Caco-2 (cell line): ENCODE measurements at places on chromosomes 16 and 17.

GRCh38 chr17:1186923-1187771 lies 7.4 kb upstream of the ABR start:
- DNase-seq, result peak; percentile 91

DNA sequence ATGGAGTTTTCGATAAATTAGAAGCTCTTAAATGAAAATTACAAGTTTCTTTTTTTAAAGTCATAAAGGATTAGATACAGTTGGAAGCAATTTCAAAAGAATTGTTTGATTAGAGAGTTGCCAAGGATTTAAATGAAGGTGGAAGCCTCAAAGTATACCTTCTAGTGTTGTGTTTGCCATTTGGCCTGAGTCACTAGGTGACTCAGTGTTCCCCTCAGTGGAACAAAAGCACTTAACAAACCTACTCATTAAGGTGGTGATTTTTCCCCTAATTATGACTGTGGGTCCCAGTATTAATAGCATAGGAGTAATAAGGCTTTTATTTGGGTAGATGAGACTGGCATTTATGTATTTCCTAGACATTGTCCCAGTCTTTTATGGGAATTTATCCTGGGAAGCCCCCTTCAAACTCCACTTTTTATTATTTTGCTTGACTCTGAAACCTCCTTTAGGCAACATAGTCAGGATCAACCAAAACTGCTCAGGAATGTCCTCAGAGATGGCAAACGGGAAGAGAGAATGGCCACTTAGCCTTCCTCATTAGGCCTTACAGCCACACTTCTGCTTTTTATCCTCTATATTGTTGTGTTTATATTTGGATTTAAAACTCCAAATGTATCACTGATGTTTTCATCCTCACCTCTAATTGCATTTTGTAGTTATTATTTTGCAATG lies 161.0 kb downstream of the FTO start:
- DNase-seq, result no peak

DNA sequence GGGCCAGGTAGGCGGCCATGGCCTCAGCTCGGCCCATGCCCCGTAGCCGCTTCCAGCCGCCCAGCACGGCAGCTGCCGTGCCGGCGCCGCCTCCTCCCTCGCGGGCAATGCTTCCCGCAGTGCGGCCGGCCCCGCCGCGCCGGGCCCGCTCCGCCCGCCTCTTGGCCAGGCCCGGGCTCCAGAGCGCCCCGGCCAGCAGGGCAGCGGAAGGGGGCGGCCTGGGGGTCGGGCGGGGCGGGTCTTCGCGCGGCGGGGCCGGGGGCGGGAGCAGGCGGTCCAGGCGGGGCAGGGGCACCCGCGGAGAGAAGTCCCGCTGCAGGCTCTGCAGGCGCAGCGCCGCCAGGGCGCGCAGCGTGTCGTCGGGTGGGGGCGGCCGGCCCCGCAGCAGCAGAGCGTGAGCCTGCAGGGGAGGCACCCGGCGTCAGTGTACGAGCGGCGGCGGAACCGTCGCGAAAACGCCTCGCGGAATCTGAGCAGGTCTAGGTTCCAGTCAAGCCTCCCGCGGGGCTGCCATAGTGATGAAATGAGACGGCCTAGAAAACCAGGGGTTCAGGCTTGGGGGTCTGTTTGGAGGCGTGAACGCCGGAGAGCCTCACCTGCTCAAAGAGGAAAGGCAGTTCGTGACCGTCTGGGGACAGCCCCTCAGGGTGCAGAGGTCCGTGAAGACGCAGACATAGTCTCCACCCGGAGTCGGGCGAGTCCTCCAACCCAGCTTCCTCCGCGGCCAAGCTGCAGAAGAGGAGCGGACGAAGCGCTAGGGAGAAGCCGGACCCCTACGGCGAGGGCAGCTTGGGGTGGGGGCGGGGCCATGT lies 6.6 kb downstream of the PLEKHH3 start:
- no peak for DNase-seq

DNA sequence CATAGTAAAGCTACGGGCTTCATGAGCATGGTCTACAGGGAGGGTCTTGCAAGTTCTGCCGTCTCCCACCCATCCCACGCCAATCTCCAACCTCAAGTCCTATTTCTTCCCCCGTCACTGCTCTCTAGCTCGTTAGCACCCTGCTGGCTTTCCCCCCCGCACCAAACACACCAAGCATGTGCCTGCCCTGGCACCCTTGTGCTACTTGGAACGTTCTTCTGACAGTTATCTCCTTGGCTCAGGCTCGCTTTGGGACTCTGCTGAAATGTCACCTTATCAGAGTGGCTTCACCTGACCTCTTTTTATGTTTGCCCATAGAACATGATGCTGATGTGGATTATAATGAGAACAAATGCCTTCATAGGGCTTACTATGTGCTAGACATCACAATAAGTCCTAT lies 21.9 kb downstream of the GLYR1 start:
- DNase-seq, result no peak

DNA sequence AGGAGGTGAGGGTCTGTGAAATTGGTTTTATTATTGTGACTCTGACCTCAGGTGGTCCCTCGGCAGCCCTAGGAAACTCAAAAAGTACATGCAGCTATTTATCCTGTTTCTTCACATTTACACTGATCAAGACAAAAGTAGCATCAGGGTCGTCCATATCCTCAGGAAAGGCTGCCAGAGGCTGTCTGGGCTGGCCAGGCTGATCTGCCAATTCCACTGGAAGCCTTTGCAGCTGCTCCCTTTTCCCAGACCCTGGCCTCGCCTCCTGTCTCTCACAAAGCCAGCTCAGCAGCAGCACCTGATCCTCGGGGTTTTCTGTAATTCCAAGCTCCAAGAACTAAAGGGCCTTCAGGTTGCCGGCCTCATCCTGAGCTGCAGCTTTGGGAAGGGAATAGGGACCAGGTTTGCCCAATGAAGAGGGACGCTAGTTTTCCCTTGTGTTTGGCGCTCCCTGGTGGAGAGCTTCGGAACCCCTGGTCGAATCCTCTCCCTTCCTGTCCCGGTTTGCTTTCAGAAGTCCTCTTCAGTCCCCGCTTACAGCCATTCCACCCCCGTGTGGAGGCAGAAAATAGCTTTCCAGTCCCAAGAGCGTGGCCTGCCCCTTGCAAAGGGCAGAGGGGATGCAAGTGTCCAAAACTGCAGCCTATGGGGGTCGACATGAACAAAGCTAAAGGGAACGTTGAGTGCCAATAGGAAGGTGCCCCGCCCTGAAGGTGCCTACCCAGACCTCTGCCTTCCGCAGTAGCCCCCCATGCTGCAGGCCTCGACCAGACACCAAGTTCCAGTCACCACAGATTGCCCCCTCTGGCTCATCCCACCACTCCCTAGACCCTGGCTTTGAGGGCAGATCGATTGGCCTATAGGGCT lies 13.4 kb downstream of the MFSD6L start:
- peak; percentile 75 for DNase-seq

- DNase-seq, result no peak
Measured at GRCh38 chr16:81711657-81712319, 67.3 kb upstream of the PLCG2 start.

- DNase-seq, result no peak
Measured at GRCh38 chr16:79276501-79276900, 324.0 kb downstream of the MAF start.

DNA sequence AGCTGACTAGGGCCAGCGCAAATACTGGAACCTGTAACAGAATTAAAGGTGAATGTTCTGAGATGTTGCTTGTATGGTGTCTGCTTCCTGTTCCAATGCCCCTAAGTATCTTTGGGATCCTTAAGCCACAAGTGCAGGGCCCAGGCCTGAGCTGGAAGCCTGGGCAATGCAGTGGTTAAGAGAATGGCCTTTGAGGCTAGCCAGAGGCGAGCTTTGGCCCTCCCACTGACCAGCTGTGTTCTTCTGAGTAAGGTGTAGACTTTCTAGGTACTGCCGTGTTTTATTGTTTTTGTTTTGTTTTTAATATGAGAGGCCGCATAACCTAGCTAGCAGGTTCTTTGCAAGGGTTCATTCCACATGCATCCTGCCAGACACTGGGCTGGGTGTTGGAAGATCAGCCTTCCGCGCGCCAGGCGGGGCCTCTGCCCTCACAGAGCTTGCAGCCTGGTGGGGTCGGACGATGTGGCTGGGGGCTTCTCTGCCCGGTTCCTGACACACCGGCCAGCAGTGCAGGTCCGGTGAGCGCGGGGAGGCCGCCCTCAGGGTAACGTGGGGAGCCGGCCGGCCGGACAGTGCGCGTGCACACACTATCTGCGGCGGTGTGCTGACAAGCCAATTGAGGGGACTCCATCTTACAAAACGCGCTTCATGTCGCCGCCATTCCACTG lies 551 bp upstream of the MLX start:
- no peak for DNase-seq

- no peak for DNase-seq
Measured at GRCh38 chr16:23357761-23358290, 55.7 kb downstream of the SCNN1B start.

DNA sequence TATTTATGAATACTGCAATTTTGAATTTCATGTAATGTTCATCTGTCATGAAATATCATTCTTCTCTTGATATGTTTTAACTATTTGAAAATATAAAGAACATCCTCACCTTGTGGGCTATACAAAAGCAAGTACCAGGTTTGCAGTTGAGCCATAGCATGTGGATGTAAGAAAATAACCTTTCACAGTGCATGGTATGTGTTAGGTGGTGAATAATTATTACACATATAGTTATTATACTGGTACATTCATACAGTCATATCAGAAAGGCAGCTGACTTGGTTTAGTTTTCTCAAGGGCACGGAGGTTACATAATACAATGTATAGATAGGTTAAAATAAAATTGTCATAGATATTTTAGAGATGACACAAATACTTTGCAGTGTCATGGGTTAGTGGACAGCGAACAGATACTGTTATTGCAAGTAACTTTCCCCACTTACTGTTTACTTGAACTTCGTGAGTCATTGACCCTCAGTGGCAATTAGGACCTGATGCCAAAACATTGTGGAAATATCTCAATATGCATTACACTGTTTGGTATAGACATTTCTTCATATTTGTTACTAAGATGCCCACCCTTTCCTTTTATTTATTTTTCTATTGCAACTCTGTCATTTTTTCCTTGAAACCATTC lies 445.4 kb upstream of the GOT2 start:
- no peak for DNase-seq

- DNase-seq, result no peak
Measured at GRCh38 chr17:48546137-48546923, 1.4 kb upstream of the HOXB2 start.

- DNase-seq, result no peak
Measured at GRCh38 chr17:42403150-42403549, 14.9 kb upstream of the STAT3 start.

- DNase-seq, result no peak
Measured at GRCh38 chr17:2594722-2595599, 1.5 kb downstream of the PAFAH1B1 start.

GRCh38 chr17:78512976-78513375 lies 64.2 kb downstream of the DNAH17 start:
- DNase-seq, result no peak

DNA sequence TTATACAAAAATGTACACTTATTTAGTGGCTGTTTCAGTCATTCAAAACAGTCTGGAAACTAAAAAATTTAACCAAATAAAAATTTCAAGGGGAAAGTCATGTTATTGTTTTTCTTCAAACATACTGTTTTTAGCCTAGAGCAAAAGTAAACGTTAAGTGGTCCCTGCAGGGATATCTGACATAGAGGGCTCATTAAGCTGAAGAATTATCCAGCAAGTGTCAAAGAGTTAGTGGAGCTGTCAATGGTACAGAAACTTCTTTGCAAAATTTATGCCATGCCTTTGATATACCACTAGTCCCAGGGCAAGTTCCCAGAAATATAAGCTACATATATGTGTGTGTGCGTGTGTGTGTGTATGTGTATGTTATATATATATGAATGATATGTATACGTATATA lies 894.2 kb downstream of the KCNJ2 start:
- DNase-seq, result no peak

DNA sequence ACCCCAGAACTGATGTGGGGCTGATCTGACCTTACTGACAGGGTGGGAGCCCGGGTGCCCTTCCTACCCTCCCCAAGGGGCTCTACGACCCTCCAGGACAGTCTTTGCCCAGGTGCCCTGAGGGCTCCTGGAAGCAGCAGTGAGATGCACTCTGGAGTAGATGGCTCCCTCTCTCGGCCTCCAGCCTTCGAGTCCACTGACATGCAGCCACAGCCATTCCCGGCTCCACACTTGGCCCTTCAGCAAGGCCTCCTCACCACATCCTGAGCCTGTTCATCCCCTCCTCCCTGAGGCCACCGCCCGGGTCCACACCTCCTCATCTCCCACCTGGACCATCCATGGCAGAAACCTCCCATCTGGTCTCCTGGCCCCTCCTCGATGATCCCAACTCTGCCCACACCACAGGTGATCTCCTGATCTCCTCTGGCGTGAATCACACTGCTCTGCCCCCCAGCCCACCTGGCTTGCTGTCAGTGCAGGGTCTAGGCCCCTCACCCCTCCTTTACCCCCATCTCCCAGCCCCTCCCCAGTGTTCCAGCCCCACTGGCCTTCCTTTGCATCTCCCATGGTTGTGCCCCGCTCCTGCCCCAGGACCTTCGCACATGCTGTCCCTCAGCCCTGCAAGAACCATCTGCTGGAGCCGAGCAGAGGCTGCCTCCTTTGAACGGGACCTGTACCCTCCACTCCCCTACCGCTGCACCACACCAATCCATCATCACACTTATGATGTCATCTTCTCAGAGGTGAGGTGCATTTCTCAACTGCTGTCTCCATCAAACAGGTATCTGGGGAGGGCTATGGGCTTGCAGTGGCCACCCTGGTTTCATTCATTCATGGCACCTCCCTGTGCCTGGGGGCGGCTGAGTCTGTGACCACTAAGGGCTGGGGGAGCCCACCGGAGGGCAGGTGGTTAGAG lies 44.7 kb downstream of the SOCS1 start:
- DNase-seq, result no peak

GRCh38 chr17:35167666-35168065 lies 20.0 kb downstream of the UNC45B start:
- DNase-seq, result no peak

DNA sequence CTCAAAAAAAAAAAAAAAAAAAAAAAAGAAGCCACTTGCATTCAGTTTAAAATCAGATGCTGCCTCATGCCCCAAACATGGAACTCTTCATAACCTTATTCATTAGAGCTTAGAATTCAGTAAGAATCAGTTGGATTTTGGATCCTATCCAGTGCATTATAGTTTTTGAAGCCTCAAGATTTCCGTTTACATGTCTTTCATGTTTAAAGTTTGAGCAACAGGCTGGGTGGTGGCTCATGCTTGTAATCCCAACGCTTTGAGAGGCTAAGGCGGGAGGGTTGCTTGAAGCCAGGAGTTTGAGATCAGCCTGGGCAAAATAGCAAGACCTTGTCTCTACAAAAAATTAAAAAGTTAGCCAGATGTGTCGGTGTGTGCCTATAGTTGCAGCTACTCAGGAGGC lies 55.0 kb downstream of the SNTB2 start:
- no peak for DNase-seq

GRCh38 chr17:17913695-17914332 lies 58.4 kb downstream of the TOM1L2 start:
- DNase-seq, result peak; percentile 93

DNA sequence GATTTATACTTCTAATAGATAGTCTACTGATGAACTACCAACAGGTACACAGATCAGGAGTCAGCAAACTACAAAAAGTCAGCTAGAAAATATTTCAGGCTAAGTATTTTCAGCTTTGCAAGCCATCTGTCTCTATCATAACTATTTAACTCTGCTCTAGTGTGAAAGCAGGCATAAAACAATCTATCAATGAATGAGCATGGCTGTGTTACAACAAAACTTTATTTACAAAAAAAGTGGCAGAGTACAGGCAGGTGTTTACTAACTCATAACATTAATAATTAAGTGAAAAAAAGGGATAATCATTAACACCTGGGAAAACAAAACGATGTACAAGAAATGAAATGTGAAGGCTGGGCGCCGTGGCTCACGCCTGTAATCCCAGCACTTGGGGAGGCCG lies 15.8 kb downstream of the MED13 start:
- DNase-seq, result no peak

GRCh38 chr16:19463468-19464315 lies 46.0 kb downstream of the TMC5 start:
- no peak for DNase-seq
